ENCODE measurements at places on chromosomes 3 and 15.

- no peak for DNase-seq
Observed at GRCh38 chr3:132421832-132422231, 4.5 kb downstream of the DNAJC13 start.

DNA sequence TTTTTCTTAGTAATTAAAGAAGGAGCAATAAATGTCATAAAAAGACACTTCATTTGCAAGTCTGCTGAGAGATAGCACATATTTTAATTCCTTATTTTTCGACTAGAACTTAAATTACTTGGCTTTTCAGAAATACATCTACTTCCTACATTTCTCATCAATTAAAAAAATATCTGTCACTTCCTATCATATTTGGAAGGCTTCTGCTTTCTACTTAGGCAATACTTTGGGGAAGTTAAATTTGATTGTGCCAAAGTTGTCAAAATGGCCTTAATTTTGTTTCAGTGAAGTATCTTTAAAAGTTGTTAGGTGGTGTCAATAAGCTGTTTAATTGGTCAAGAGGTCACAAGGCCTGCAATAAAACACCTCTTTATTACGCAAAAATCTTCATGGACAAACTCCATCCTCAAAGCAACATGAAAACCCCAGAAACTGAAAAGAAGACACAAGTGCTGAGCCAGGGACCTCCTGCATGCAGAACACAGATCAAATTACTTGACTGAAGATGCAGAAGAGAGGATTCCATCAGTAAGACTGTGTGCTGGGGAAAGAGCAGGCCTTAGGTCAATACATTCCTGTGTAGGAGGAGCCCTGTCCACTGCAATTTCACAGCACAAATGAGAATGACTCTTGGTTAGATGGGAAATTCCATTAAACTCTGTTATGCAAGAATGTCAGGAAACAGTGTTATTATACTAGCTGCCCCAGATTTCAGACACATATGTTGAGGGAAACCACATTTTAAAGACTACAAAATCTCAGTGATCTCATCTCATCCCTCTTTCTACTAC is 48.0 kb upstream of the FSTL1 start:
- DNase-seq = no peak

- no peak for DNase-seq
Observed at GRCh38 chr3:11850003-11850402, 3.3 kb upstream of the TAMM41 start.

GRCh38 chr3:141796889-141797781 is 33.9 kb downstream of the GRK7 start:
- DNase-seq = peak; percentile 12

GRCh38 chr15:60373745-60374144 is 24.0 kb downstream of the ANXA2 start:
- DNase-seq = no peak

DNA sequence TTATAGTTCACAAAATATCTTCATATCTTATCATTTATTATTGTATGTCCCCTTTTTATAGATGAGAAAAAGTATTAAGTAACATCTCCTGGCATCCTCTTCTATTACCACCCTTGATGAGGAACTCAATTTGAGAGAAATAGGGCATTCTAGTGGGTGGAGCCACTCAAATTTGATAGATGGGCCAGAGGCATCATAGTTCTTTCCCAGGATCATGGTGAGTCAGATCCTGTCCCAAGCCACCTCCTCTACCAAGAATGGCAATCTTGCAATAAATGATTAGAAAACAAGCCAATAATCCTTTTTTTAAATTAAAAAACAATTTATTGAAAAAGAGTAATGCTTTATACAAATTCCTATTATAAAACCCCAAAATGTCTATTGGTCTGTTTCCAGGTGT is 16.8 kb downstream of the CLDN1 start:
- DNase-seq = no peak

DNA sequence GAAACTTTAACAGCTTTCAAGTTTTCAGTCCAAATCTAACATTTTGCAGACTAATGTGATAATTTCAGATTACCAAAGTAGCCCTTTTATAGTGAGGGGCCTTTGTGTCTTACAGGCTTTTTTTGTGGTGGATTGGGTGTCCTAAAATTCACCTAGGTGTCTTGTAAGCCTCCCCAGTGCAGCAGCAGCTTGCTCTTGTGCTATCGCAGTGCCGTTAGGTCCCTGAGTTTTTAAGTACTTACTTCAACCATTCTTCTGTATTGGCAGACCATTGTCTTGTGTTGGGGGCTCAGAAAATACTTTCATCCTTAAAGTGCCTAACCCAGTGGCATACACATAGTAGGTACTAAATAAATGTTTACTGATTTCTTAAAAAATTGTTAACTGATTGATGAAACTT is 2.1 kb downstream of the PDE8A start:
- DNase-seq = no peak

DNA sequence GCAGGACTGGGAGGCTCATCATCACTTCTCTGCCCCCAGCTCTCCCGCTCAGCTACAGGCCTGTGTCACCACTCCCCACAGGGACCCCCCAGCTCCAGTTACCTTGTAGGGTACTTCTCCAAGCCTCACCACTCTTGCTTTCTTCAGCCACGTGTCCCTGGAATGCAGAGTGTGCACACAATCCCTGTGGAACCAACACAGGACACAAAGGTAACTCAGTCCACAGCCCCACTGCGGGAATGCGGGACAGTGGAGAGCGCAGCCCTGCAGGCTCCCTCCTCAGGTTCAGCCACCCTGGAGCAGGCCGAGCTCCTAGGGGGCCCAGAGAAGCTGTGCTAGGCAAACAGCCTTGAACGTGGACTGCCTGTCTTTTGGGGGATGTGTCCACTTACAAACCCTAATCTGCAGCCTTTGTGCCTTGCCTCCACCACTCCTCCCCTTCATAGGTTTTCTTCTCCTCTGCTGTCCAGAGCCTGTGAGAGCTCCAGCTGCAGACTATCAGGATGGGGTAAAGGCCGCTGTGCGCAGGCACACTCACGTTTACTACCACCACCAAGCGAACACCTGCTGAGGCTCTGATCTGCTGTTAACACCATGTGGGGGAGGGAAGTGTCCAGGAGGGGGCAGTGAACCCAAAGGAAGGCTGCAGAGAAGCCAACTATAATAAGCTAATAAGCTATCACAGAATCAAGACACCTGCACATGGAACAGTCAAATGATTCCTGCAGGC is 26.0 kb downstream of the XPC start:
- DNase-seq = no peak

DNA sequence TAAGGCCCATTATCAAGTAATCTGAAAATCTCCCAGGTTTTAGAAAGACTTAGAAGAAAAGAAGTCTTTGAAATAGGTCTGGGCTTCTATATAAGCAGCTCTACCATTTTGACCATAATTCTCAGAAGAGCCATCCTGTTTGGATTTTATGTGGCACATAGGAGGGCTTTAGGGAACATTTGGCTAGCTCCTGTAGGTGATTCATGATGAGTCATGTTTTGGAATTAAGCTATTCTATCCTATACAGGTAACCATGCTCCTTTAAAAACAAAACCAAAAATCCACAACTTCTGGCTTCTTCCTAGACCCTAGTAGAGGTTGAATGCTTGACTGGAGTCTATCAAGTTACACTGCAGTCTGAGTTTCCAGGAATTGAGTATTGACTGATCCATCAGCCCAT is 8.9 kb downstream of the SST start:
- no peak for DNase-seq

DNA sequence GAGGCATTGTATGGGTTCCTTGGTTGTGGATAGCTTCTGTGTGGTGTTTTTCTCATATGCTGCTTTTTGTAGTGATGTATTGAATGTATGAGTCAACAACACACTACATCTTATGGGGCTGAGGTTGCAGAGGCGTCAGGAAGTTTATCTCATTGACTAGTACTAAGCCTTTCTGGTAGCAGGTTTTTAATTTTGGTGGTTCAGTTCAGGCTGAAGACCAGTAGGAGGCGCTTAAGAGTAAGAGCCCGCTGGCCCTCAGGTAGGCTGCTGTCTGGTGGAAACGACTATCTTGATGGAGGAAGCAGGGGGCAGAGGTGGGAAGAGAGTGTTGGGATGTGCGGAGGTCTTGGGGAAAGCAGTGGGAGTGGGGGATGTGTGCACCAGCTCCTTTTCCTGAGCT is 62.4 kb downstream of the RTP4 start:
- DNase-seq = no peak

DNA sequence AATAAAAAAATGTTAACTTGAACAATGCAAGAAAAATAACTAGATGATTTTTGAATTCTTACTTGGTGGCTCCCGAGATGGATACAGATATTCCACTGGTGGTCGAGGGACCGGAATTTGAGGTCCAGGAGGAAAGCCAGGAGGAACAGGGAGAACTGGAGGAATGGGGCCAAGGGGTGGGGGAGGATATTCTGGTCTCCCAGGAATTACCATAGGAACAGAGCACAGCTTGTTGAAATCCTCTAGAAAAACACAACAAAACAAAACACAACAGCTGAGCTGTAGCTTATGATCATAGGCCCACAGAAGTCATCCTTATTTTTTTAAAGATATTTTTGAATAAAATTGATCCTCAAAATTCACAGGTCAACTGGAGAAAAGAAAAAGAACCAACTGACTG is 129.4 kb downstream of the FBN1 start:
- DNase-seq = no peak

DNA sequence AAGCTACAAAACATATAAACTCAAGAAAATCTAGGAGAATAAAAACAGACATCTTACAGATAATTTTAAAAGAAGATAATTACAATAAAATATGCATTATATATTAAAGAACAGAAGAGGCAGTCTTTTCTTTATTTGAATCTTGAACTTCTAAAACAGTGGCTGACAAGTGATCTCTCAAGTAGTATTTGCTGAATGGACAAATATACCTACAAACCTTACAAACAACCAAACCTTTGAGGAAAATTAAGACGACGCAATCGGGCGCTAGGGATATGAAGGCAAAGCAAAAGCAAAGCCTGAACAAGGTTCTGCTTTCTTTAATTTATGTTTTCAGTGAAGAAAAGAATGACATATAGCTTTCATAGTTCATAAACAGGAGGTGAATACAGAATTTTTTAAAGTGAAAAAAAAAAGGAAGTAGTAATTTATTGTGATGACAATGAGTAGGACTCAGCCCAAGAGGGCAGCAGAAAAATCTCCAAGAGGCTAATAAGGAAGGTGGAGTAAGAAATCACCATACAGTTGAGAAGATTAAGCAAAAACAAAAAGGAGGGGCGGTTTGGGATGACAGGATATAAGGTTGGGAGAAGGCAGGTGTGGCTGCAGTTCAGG is 347.8 kb downstream of the TBC1D5 start:
- no peak for DNase-seq

DNA sequence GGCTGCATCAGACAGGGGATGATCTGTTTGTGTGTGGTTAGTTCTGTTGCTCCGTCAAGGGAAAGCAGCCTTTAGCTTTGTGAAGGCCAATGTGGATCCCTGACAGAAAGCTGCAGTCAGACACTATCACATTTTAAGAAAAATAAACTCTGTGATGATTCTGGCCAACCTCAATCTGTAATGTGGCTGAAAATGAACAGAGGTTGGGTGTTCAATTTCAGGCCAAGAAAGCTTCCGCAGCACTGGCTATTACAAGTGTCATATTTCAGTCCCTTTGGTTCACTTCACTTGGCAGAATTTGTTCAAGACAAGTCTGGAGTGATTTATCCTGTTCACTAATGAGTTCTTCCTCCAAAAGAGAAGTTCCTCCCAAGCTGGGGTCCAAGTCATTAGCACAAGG is 571.8 kb upstream of the IL12A start:
- DNase-seq = no peak

DNA sequence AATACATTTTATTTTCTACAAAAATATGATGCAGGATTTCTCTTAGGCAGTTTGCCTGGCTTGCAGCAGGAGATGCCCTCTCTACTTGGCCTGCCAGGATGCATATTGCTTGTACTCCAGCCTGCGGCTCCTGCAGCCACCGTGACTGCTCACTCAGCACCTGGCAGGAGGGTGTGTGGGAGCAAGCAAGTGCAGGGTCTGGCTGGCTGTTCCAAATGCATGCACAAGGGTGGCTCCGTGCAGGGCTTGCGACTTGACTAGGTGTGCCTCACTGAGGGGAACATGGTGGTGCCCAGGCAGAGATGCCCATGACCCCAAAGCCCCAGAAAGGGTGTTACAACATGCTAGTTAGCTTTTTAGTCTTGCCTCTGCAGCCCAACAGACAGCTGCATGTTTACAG is 1240.2 kb upstream of the ALCAM start:
- no peak for DNase-seq

DNA sequence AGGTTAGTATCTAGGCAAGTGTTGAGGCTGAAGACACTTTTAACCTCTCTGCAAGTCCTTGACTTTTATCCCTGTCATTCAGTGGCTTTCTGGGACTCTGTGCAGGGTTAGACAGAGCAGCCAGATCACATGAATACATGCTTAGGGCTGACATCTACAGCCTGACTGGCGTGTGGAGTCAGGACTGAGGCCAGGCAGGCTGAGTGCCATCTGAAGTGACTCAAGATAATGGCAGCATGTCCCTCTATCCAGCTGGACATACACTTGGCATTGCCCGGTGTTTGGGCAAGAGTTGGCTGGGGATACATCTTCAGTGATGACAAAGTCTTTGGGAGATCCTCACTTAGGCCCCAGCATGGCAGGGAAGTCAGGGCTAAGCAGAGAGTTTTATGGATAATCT is 22.4 kb downstream of the DUOX2 start:
- DNase-seq = no peak

DNA sequence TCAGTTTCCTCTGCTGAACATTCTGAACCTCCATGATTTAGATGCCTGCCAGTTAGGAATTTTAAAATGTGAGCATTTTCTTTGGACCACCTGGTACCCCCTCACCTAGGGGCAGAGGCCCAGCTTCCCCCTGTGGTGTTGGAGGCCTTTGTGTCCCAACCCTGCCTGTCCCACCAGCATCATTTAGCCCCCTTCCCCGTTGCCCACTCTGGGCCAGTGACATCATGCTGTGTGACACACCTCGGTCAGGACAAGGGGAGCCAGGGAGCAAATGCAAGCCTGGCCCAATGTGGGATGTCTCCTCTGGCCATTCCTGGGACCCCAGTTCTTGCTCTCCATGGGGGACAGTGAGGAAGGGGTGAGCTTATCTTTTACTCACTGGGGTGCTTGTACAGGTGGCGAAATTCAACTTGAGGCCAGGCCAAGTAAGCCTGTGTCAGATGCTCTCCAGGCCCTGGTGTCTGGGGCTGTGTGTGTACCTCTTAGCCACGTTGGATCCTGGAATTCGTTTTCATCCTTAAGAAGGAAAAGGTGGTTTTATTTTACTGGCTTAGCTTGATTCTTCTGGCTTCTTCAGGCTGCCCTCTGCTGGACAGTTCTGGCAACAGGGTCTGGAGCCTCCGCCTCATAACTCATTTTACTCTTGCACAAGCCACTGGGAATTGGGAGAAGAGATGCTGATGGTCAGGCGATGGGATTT is 49.7 kb upstream of the MYZAP start:
- DNase-seq = no peak

- DNase-seq = no peak
Observed at GRCh38 chr15:71106802-71107500, 8.3 kb upstream of the THSD4 start.

DNA sequence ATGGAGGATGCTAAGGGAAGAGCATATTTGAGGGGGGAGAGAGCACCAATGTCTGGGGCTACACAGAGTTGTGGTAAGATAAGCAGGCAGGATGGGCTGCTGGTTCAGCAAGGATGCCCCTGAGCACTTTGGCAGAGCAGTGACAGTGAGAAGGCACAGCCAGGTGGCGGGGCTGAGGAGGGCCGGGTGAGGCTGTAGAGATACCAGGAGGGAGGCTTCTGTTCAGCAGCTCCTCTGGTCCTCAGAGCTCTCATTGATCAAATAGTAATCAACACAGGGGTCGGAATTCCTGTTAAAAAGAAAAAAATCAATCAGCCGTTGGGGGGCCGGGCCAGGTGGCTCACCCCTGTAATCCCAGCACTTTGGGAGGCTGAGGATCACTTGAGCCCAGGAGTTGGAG is 11.5 kb upstream of the XIRP1 start:
- DNase-seq = no peak
